ENCODE measurements at places on chromosomes 2 and 18.
A peak's percentile ranks its signal among the peaks of the same experiment; 100 is the strongest.

GRCh38 chr2:73074110-73075069 lies 2.9 kb upstream of the SFXN5 start:
- DNase-seq = no peak

DNA sequence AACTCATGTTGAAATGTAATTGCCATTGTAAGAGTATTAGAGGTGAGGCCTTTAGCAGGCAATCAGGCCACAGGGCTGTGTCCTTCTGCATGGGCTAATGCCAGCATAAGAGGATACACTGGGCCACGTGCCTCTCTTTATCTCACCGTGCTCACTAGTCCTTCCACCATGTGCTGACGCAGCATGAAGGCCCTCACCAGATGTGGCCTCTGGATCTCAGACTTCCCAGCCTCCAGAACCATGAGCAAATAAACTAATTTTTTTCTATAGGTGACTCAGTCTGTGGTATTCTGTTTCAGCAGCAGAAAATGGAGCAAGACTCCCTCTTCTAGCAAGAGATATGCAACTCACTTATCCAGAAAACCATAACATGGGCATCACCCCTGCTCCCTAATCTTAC lies 149.7 kb upstream of the ZNF236 start:
- DNase-seq = no peak

GRCh38 chr2:100800915-100801314 lies 19.0 kb upstream of the NPAS2 start:
- no peak for DNase-seq

DNA sequence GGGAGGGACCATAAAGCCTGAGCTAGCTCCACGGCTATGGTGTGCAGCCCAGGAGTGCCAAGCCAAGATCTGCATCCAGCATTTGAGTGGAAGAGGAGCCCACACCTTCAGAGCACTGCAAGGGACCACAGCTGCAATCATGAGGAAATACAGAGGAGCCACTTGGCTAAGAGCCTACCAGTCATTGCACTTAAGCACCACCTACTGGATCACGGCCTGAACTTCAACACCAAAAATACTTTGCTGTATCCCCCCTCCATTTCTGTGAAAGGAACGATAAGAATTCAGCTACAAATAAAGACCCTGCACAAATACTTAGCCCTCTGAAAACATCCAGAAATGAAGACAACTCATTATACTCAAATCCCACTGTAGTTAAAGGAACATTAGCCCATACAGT lies 545.3 kb downstream of the TSN start:
- DNase-seq = no peak

GRCh38 chr2:102010902-102011301 lies 19.1 kb downstream of the IL1R2 start:
- DNase-seq = no peak

GRCh38 chr2:190272457-190272842 lies 47.2 kb downstream of the HIBCH start:
- no peak for DNase-seq

DNA sequence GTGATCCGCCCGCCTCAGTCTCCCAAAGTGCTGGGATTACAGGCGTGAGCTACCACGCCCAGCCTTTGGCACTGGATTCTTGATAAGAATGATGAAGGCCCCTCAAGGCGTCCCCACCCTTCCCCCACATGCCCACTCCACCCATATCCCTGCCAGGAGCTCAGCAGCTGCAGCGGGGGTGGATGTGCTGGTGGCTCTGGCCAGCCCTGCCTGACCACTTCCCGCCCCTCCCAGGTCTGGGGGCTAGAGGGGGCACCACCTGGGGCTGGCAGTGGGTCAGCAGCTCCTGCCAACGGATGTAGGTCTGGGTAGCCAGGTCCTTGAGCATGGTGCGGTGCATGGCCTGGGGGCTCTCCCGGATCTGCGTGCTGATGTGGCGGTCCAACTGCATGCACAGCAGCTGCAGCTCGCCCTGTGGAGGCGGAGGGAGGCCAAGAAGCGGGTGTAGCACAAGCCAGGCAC lies 7.8 kb upstream of the SEMA4C start:
- no peak for DNase-seq

DNA sequence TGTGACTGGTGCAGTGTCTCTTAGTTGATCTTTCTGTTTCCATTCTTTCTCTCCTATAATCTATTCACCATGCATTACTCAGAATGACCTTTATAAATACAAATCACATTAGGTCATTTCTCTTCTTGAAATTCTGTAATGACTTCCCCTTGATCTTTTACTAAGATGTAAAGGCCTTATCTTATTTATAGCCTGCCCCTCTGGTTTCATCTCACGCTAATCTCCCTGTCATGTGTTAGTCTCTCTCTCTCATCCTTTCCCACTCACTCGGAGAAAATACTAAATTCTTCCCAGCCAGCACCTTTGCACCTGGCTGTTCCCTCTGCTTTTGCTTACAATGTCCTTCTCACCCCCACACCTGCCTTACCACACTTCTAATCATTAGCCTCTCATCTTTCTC lies 530.8 kb downstream of the ADCYAP1 start:
- no peak for DNase-seq

DNA sequence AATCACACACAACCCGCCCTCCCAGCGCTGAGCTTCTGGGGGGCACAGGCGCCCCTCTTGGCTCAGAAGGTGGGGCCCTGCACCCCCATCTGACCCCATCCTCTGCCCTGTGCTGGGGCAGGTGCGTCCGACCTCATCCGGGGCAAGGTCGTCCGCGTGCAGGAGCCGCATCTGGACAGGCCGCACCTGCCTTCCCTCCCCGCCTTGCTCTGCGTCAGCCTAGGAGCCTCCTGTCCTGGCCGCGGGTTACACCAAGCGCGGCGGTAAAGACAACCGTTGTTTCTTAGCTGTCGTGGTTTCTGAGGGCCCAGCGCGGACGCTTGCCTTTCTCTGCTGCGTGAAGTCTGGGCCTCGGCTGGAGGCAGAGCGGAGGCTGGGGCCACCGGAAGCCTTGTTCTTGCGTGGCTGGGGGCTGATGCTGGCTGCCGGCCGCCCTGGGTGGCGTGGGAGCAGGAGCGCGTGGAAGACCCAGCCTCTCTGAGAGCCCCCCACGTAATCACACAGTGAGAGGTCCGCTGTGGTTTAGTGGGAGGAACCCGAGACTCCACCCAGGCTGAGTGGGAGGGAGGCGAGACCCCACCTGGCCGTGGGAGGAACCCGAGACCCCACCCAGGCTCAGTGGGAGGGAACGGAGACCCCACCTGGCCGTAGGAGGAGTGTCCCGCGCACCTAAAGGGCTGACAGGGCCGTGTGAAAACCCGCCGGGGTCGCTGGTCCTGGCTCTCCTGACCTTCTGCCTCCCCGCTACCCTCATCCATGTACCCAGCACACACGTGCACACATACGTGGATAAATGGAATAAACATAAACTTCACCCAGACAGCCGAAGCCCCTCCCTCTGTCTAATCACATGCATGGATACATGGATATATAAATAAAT lies 51.8 kb downstream of the KCNG2 start:
- DNase-seq = no peak

DNA sequence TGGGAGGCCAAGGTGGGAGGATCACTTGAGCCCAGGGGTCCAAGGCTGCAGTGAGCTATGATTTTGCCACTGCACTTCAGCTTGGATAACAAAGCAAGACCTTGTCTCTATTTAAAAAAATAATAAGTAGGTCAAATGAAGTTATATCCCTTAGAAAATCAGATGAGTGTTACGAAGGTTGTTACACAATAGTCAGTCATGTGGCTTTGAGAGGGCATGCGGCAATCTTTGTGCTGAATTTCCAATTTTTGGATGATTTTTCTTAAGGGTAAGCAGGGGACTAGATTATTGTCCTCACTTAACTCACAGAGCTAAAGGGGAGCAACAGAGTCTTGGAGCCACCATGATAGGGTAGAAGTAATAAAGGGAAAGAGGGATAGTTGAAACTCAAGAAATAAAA lies 71.8 kb downstream of the B3GNT2 start:
- DNase-seq = no peak

GRCh38 chr2:39128919-39129391 lies 8.1 kb upstream of the SOS1 start:
- DNase-seq = no peak

DNA sequence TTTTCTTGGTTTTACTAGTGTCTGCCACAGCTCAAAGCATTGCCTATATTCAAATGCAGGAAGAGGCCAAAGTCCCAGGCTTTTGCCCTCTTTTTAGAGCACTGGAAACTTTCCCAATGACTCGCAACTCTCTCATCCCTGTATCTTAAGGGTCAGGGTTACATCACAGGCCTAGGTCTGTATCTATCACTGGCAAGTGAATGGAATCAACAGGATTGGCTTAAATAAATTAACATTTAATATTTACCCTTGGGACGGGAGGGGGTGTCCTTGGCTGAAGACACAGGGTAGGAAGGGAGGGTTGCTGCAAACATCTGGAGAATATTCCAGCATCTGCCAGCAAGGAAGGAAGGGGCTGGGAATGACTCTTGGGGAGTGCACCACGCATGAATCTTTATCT lies 242.6 kb downstream of the SLC4A3 start:
- no peak for DNase-seq

DNA sequence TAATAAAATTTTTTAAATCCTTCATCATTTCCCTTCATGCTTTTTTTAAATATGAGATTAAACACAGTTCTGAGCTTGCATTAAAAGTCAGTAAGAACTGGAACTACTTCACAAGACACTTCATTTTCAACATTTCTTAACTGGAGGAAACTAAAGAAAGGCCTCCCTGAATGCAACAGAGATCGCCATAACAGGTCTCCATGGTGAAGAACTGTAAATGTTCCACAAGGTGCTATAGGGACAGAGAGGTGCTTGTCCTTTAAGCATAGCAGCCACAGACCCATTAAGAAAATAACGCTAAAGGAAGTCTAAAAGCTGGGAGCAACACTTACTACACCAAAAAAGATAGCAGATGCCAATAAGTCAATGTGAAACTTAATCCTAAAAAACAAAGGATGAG lies 8.5 kb downstream of the STAM2 start:
- DNase-seq = no peak

DNA sequence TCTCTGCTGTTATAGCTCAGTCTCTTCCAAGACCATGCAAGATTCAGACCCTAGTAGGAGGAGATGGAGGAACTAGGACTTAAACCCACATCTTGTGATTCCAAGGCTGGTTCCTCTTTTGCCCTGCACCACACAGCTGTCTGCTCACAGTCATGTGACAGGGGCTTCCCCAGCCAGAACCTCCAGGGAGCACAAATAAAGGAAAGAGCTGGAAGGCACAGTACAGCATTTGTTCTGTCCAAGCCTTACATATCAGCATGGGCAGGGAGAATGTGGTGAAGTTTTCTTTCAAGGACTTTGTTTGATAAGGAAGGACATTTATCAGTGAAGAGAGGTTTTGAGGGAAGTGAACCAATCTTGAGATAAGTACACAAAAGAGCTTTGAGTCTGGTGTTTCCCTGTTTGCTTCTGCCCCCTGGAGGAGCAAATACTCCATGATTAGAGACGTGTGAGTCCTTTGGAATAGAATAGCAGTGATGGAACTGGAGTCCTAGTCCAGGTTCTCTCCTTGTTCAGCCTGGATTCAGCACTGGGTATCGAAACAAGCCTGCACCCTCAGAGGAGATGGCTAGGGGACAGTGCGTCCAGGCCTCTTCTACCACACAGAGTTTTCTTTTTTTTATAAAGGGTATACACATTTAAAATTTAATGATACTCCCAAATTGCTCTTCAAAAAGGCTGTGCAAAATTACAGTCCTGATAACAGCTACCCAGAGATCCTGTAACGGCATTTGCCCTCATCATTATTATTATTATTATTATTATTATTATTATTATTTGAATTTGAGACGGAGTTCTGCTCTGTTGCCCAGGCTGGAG lies 24.6 kb upstream of the CASP10 start:
- DNase-seq = peak; percentile 68

DNA sequence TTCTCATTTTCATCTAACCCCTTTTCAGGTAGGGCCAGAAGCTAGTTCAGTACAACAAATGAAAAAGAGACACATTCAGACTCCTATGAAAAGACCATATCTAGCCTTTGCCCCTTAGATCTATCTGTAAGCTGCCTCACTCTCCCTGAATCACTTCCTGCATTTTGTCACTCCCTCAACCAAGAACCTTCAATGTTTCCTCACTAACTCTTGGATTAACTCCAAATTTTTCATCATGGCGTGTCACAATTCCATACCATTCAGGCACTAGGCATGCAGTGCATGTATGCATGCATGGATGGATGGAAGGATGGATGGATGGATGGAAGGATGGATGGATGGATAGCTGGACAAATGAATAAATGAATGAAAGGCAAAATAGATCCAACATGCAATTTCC lies 356.9 kb downstream of the TNS1 start:
- no peak for DNase-seq

GRCh38 chr2:207884127-207884526 lies 114.4 kb upstream of the FZD5 start:
- DNase-seq = no peak

GRCh38 chr2:142857256-142858164 lies 20.0 kb upstream of the KYNU start:
- no peak for DNase-seq

DNA sequence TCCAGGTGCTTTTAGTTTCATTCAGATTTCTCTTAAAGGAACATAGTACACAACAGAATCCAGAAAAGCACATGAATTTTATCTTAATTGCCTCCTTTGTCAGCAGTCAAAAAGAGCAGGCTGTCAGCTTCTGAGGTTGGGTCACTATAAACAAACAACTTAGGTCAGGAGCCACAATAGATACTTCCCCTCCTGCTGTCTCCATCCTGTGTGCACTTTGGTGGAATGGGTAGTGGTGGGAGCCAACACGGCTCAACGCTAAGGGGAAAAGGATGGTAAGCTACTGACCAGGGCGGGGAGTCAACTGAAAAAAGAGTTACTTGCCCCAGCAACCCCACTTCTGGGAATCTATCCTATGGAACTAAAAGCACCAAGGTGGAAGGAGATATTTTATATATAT lies 121.9 kb downstream of the PAX3 start:
- no peak for DNase-seq

GRCh38 chr2:150484006-150484405 lies 3.5 kb downstream of the RND3 start:
- peak; percentile 16 for DNase-seq

- DNase-seq = no peak
Measured at GRCh38 chr2:191012845-191013681, 908 bp downstream of the STAT1 start.

DNA sequence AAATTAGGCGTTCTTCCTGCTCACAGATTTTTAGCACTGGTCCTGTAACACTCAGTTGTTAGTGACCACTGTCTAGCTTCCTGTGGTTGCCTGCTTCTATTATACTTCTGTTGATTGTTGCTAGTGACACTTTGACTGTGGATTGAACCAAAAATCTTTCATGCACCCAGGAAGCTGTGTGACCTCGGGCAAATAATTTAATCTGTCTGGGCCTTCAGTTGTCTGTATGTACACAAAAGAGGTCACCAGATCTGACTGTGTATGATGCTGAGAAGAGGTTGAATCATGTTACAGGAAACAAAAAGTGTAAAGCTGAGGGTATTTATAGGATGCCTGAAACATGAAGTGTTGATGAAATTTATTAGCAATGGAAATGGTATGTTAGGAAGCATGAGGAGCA lies 12.7 kb downstream of the ICOS start:
- DNase-seq = no peak

DNA sequence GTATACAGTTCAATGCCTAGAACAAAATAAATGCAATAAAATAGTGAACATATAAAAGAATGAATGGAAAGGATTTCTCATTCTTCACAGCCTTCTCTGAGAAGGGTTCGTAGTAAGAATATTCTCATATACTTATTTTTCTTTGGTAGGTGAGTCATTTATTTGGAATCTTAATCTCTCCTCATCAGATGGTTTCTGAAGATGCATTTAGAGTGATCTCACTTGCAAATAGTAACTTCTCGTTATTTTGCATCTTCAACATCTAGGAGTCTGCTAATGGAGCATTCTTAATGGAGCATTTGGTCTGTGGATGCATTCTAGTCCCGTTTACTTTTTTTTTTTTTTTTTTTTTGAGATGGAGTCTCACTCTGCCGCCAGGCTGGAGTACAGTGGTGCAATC lies 3.9 kb downstream of the UBXN4 start:
- DNase-seq = peak; percentile 36

Measured in GM04504 (cell line).